ENCODE measurements at places on chromosomes 11 and 22.

DNA sequence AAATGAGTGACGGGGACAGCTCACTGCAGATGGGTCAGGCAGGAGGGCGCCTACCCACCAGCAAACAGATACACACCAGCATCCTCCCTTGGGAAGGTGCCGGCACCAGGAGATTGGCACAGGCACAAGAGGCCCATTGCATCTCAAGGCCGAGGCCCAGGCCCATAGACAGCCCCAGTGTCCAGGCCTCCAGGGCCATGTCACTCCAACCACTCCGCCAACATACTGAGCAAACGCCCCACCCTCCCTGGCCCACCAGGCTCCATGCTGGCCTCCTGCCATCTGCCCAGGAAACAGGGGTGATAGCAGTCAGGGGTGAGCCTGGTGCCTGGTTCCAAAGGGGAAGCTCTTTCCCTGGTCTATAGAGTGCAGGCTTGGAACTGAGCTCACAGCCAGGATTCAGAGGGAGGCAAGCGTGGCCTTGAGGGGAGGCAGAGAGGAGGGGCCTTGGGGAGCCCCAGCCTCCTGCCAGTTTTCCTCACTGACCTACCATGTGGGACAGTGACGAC lies 34.7 kb downstream of the PISD start:
- DNase-seq, result no peak

- no peak for DNase-seq
These were observed 17.0 kb downstream of the ZDHHC13 start for GRCh38 chr11:19134004-19134403.

- DNase-seq, result no peak
These were observed 170.7 kb upstream of the B3GAT1 start for GRCh38 chr11:134582770-134583095.

DNA sequence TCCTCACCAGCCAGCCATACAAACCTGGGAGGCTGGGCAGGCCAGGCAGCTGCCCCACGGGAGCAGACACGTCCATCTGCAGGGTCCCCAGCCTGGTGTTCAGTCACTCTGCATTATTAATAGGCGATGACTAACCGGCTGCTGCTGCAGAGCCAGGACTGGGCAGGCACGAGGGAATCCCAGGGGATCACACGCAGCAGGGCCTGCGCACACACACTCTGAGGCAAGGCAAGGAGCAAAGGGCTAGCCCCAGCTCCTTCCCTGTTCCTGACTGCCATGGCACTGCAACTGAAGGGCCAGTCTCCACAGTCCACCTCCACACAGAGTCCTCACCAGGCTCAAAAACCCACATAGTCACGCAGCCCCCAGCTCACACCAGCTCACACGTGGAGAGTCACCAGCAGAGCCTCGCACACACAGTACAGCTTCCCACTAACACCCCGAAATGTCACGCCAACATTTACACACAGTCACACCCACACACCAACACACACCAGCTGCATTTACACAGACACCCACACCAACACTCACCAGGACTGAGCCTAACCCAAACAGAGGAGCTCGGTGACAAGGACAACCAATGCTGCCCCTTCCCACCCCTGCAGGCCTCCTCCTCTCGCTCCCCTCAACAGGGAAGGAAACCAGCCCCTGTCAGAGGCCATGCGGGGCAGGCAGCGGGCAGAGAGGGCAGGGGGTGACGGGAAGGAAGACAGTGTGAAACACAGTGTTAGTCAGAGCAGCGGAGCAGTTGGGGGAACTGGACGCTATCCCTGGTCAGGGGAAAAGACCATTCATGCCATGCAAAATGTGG lies 47.3 kb downstream of the NRXN2 start:
- no peak for DNase-seq

GRCh38 chr22:44442851-44443595 lies 55.0 kb downstream of the RTL6 start:
- no peak for DNase-seq

DNA sequence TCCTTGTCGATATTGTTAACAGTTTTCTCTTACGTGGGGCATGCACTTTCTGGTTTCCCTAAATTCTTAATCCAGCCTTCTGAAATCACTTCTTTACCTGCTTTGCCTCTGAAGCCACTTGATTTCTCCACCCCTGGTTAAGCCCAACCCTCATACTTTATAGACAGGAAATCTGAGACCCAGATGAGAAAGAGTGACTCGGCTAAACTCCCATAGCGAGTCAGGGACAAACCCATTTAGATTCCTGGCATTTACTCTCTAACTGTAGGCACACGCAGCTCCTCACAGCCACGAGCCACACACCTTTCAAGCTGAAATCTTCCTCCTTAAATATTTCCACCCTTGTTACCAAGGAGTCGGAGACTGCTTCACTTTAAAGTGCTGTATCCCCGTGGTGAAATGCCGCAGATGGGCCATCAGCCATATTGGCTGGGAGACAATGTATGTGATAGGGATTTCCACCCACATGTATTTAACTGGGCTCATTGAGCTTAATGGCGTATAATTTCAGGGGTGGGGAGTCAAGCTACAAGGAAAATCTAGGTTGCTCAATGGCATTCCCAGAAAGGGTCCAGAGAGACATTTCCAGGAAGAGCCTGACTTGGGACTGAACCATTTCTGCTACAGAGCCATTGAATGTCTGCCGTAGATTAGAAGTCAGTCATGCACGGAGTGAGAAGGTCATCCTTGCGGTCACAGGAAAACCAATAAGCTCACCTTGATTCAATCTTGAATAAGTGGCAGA lies 49.9 kb upstream of the GRK3 start:
- DNase-seq, result no peak

- DNase-seq, result no peak
These were observed 8.7 kb upstream of the MRPL23 start for GRCh38 chr11:1938343-1939005.

GRCh38 chr11:26287067-26287518 lies 44.8 kb upstream of the ANO3 start:
- no peak for DNase-seq

DNA sequence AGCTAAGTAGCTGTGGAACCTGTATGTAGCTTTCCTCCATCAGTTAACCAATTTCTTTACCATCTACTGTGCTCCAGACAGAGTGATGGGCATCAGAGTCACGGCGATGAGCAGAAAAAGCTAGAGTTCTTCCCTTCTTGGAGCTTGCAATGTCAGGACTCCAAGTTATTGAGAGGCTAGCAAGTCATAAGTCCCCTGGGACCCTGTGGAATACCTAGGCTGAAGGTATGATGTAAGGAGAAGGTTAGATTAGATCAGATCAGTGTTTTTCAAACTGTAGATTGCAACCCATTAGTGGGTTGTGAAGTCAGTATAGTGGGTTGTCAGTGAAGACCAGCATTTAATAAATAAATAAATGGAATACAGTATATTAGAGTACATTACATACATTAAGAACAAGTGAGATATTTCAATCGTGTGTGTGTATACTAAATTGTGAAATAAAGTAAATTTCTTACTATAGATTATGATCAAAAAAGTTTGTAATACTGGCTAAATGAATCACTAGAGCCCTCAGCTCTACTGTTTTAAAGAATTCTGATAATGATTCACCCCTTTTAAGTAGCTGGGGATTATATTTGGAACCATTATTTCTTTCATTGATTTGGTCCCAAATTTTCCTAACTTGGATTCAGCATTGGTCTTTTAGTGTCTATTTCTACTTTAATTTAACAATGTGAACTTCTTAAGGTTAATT lies 52.3 kb downstream of the RASSF10 start:
- no peak for DNase-seq

DNA sequence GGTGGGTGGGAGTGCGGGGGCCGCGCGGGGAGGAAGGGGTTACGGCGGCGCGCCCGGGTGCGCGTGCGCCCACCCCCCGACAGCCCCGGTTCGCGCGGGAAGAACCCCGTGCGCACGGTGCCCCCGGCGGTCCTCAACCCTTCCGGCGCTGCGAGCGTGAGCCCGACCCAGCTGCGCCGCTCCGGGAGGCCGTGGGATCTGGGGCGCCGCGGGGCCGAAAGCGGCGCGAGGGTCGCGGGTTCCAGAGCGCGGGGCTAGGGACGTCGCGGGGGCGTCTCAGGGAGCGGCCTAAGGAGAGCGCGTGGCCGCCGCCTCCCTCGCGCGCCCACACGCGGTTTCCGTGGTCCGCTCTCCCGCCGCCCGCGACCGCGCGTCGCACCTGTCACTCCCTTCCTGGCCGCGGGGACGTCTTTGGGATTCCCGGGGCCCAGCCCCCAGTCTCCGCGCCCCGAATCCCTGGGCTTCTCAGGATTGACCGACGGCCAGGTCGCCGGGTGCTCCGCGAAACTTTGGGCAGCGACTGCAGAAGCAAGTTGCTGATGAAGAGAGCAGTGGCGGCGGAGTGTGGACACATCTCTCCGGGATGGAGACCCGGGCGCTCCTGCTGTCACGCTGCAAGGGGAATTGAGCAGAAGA lies 582 bp downstream of the SREBF2 start:
- peak; percentile 35 for DNase-seq

DNA sequence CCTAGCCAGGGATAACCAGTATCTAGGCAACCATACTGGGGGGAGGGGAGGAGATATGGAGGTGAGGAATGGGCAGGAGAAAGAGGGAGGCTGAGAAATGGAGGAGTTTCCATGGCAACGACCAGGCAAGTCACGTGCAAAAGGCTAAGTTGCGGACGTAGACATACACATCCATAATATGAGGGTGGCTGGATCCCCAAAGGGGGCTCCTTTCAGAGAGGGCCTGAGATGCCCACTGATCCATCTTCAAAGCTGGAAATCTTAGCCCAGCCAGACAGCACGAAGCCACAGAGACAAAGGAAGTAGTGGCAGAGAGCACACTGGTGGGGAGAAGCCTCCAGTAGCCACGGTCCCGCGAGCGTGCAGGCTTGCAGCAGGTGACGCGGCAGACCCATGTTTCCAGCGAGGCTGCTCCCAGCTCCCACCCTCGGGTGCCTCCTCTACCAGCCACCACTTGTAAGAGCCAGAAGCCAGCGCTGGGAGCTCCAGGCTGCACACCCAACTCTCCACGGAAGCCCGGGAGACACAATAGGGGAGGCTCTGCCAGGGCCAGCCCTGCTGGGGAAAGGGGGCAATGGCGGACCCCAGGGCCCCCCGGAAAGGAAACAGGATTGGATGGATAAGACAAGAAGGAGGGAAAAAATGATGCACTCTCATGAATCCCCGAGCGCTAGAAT lies 938 bp downstream of the FXYD6 start:
- no peak for DNase-seq

DNA sequence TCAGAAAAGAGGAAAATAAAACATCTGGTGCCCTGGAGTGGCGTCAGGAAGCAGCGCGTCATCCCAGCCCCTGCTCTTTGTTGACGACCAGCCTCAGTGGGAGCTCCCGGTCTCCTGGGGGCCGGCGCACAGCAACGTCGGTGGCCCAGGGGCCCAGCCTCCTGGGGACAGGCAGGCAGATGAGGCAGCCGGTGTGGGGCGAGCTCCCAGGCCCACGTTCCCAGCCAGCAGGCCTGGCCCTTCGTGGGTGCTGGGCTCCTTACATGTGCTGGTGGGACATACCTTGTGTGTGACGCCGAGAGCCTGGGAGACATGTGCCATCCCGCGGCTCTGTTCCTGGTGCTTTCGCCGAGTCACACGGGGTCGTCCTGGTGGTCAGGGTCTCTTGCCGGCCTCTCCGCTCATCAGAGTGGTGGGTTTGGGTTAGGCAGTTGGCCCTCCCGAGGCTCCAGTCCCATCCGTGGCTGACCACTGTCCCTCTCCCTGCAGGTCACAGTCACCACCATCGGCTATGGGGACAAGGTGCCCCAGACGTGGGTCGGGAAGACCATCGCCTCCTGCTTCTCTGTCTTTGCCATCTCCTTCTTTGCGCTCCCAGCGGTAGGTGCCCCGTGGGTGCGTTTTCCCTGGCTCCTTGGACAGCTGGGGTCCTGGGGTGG lies 116.7 kb downstream of the KCNQ1OT1 start:
- no peak for DNase-seq

DNA sequence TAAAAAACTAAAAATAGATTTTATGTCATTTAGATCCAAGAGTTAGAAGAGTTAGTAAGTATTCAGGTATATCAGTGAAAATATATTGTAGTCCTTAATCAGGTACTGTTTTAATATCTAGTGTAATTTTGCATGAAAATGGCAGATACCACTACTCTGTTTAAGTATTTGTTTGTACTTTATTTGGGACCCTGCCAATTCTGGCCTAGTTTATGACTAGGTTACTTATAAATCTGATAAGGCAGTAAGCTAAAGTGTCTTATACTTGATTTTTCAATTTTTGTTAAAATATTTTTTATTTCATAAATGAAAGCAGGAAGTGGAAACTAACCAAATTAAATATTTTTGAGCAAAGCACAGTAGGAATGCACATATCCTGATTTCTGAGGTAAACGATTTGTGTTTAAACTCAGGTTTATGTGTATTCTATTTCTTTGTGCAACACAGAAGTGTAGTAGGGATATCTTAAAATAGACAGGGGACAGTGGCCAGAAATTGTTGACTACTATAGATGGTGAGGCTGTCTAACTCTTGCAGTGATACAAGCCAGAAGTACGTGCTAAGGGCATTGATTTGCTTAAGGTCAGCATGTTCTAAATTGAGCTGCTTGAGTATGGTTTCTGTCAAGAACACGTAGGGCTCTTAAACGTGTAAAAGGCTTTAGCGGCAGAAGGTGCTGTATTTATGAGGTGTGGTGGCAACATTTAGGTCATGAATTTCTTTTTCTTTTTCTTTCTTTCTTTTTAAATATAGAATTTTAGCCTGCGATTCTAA lies 34.0 kb downstream of the HIPK3 start:
- DNase-seq, result no peak

GRCh38 chr11:85088286-85088685 lies 538.9 kb downstream of the DLG2 start:
- DNase-seq, result no peak

- DNase-seq, result no peak
These were observed 15.6 kb upstream of the SYT13 start for GRCh38 chr11:45301537-45302246.

DNA sequence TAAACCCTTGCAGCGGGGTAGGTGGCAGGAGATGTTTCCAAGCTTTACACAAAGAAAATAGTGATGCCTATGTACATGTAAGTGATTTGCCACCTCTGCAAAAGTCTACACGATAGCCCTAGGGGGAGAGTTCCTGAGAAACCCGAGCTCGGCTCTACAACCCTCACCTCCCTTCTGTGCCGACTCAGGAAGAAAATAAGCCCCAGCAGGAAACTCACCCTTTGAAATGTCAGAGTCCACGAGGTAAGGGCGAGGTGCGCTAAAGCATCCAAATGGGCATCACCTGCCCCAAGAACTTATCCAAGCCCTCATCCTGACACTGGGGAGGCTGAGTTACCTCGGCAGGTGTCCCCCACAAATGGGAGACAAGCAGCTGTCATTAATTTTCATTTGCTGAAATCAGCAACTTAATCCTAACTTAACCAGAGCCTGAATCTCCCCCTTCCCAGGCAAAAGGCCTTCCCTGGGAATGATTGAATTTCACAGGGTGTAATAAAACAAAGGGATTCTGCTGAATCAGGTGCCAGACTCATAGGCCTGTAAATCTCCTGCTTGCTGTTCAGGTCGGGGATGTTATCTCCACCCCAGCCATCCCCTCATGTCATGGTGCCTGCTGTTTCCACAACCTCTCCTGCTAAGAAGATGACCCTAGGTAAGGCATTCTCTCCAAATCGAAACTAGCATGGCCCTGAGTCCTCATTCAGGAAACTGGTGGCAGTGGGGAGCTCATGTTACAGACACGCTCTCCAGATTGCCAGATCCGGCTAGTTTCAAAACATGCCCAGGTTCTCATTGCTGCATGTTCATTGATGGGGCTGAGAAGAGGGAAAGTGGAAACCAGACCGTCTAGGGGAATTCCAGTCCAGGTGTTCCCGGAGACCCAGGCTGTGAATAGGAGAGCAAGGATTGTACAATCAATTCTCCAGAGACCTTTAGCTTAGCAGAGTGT lies 105.3 kb upstream of the KIRREL3 start:
- no peak for DNase-seq
